LHCN-M2 (cell line): ENCODE measurements at places on chromosomes 6 and 20. TPM values are rescaled to one million over a fixed set of nuclear protein-coding genes. Genes with fewer than 3 reads are reported as not detected.

SRMS gene
- total RNA-seq: not detected in 2 replicates

TRAPPC3L gene
- 0.06 TPM in 1 of 2 replicates, not detected in the other for total RNA-seq

POM121L2 gene
- total RNA-seq: not detected in 2 replicates

ATXN1 gene
- total RNA-seq: 8.2 and 9.9 TPM in 2 replicates

GPX5 gene
- not detected in 2 replicates for total RNA-seq

BNIP5 gene
- total RNA-seq: not detected in 2 replicates

HCRTR2 gene
- total RNA-seq: not detected in 2 replicates

WFDC8 gene
- not detected in 2 replicates for total RNA-seq

RBPJL gene
- not detected in 2 replicates for total RNA-seq

GPR63 gene
- total RNA-seq: 0.19 and 0.57 TPM in 2 replicates

TMEM239 gene
- total RNA-seq: not detected in 2 replicates

SRSF12 gene
- total RNA-seq: not detected in 2 replicates

FRK gene
- 1.9 and 2.9 TPM in 2 replicates for total RNA-seq

MRPL2 gene
- 11.5 and 19.4 TPM in 2 replicates for total RNA-seq

C6orf163 gene
- total RNA-seq: 0.46 TPM in 1 of 2 replicates, not detected in the other

PHACTR3 gene
- 0.63 TPM in 1 of 2 replicates, not detected in the other for total RNA-seq

DDO gene
- 2.6 and 3.3 TPM in 2 replicates for total RNA-seq

CTCFL gene
- not detected in 2 replicates for total RNA-seq

RSPH9 gene
- total RNA-seq: not detected in 2 replicates

SPINT3 gene
- not detected in 2 replicates for total RNA-seq

RAB44 gene
- total RNA-seq: not detected in 2 replicates

TMEM74B gene
- 0.13 TPM in 1 of 2 replicates, not detected in the other for total RNA-seq
